ENCODE measurements at places on chromosomes 1 and 21. TPM values are rescaled to one million over a fixed set of nuclear protein-coding genes. Genes with fewer than 3 reads are reported as not detected.

RGS16 gene
- 15.2 TPM for total RNA-seq

TEDDM1 gene
- not detected for total RNA-seq

KRTAP11-1 gene
- total RNA-seq, result not detected

GSTM5 gene
- 2.0 TPM for total RNA-seq

ID3 gene
- total RNA-seq, result 692 TPM

SPOCD1 gene
- 6.6 TPM for total RNA-seq

SLC6A9 gene
- total RNA-seq, result 15.0 TPM

RUNX3 gene
- total RNA-seq, result 8.5 TPM

LAMTOR2 gene
- total RNA-seq, result 37.0 TPM

TACSTD2 gene
- 6.9 TPM for total RNA-seq

KLF17 gene
- 0.92 TPM for total RNA-seq

CTSE gene
- total RNA-seq, result 22.2 TPM

MARCKSL1 gene
- total RNA-seq, result 3.7 TPM

ZBTB7B gene
- 66.3 TPM for total RNA-seq

PTGER3 gene
- 45.2 TPM for total RNA-seq

KCNE2 gene
- total RNA-seq, result not detected

OR2G6 gene
- total RNA-seq, result not detected

C8A gene
- not detected for total RNA-seq
